ENCODE measurements at places on chromosomes 11 and 22.

- no peak for DNase-seq
Measured at GRCh38 chr11:73422886-73423285, 46.7 kb downstream of the RELT start.

DNA sequence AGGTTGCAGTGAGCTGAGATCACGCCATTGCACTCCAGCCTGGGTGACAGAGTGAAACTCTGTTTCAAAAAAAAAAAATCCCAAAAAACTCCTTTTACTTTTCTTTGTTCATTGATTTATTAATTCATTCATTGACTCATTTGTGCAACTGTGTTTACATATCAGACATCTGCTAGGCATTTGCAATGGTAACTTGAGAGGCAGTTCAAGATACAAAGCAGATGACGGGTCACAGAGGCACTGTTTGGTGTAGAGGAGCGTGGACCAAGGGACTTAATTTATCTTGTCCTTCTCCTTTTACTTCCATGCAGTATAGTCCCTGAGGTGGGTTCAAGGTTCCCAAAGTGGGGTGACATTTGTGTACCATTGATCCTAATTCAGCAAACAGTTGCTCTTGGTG is 71.4 kb downstream of the KIAA1671 start:
- DNase-seq = no peak

- DNase-seq = no peak
Measured at GRCh38 chr11:64297699-64298358, 2.3 kb upstream of the CATSPERZ start.

DNA sequence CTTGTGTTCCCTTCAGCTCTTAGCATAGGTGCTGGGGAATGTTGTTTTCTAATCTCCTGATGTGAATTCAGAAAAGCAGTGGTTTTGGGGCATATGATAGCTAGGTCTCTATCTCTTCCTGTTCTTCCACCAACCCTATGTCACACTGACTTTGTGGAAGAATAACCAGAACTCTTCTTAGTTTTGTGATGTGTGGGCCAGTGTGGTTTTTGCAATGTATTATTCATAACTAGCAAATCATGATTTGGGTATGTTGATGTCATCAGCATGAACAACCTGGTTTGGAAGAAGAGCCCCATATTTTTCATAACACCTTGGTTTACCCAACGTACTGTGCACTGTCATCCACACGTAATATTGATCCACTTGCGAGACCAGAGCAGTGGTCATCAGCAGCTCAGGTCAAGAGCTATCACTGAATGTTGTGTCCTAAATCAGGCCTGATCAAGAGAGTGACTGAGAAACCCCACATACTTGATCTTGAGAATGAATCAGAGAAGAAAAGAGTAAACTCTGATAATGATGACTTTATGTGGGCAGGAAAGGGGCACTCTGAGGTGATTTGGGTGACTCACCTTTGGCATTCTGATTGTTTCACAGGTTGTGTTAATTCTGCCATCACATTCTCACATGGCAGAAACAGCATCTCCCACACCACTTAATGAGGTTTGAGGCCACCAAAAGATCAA is 19.4 kb upstream of the MS4A6E start:
- no peak for DNase-seq

DNA sequence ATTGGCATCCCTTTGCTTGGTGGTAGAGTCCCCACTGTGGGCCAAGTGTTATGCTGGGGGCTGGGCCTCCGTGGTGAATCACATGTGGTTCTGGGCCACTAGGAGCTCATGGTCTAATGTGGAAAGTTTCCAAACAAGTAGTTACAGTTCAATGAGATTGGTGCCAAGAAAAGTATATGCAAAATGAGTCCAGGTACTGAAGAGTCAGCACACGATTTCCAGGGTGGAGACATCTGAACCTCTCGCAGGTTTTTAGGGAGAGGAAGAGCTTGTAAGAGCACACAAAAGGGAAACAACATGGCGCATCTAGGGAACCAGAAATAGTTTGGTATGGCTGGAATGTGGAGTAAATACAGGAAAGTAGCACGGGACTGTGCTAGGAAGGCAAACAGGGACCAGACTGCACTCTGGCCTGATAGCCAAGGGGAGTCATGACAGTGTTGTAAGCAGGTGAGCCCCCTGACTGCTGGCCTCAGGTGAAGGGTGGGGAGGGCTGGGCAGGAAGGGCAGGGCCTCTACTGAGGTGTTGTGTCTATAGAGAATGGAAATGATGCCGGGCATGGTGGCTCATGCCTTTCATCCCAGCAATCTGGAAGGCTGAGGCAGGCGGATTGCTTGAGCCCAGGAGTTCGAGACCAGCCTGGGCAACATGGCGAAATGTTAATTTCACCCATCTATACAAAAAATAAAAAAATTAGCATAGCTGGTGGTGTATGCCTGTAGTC is 12.6 kb downstream of the POLR2F start:
- DNase-seq = no peak

- DNase-seq = no peak
Measured at GRCh38 chr11:87290304-87290922, 252.7 kb downstream of the TMEM135 start.

DNA sequence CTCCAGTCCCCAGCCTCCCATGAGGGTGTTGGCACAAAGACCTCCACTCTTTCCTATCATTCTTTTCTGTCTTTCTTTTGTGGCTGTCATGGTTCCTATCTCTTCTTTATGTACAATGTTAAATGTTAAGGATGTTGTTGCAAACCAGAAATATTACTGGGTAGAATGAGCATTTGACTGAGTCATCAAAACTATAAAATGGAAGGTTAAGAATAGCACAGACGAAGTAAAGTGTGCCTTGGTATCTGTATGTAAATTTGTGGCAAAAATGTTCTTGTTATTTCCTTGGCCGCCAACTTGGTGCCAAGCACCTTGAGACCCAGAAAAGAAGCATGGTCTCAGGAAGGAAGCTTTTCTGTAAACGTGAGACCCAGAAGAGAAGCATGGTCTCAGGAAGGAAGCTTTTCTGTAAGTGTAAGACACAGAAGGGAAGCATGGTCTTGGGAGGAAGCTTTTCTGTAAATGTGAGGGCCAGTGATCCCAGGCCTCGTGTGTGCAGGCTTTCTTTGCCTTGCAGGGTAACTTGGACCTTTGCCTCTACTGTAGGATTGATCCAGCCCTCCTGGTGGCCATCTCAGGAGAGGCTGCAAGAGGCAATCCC is 6.7 kb upstream of the PKP3 start:
- DNase-seq = no peak

DNA sequence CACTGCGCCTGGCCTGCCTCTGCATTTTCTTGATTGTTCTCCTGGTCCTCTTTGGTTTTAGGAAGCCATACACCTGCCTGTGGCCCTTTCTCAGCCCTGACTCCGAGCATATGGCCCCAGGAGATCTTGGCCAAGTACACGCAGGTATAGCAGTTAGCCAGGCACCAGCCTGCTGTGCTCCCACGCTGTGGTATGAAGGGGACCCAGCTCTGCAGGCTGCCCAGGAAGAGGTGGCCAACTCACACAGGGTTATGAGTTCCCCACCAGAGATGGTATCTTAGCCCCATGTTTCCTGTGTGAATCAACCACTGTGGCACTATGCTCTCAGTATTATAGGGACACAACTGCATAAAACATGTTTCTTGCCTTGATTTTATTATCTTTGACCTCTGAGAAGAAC is 31.1 kb downstream of the SGSM3 start:
- DNase-seq = peak; percentile 47

GRCh38 chr22:45268958-45269844 is 15.5 kb upstream of the UPK3A start:
- DNase-seq = peak; percentile 96

- DNase-seq = no peak
Measured at GRCh38 chr11:134521001-134521400, 109.0 kb upstream of the B3GAT1 start.

DNA sequence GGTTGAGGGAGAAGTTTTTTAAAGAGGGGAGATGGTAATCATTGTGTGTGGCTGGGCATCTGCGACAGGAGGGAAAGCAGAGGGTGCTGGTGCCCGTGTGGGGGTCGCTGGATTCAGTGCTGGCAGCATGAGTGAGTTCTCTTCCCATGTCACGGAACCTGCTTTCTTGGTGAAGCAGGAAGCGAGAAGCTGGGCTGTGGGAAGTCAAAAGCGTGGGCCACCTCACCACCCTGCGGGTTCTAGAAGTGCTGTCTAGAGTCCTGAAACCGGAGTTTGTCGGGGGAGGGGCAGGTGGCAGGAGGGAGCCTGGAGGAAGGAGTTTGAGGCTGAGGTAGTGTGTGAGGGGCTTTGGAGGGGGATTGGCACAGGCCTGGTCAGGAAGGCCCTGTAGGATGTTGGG is 14.2 kb downstream of the SART1 start:
- DNase-seq = no peak

GRCh38 chr11:122633219-122633829 is 22.2 kb upstream of the UBASH3B start:
- no peak for DNase-seq

DNA sequence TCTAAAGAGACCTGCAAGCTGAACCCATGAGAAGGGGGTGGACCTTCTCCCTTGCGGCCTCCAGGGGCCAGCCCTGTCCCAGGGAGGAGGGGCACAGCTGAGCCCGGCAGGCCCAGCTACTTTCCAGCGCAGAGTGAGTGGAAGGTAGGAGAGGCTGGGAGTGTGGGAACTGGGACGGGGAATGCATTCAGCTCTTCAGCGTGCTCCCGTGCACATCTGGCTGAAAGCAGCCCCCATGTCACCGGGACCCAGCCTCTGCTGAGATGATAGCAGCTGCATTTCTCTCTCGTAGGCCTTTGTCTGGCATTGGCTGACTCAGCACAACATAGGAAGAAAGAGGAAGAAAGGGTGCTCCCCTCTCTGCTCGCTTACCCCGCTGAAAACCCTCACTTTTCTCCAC is 951.5 kb downstream of the TBC1D22A start:
- DNase-seq = no peak

DNA sequence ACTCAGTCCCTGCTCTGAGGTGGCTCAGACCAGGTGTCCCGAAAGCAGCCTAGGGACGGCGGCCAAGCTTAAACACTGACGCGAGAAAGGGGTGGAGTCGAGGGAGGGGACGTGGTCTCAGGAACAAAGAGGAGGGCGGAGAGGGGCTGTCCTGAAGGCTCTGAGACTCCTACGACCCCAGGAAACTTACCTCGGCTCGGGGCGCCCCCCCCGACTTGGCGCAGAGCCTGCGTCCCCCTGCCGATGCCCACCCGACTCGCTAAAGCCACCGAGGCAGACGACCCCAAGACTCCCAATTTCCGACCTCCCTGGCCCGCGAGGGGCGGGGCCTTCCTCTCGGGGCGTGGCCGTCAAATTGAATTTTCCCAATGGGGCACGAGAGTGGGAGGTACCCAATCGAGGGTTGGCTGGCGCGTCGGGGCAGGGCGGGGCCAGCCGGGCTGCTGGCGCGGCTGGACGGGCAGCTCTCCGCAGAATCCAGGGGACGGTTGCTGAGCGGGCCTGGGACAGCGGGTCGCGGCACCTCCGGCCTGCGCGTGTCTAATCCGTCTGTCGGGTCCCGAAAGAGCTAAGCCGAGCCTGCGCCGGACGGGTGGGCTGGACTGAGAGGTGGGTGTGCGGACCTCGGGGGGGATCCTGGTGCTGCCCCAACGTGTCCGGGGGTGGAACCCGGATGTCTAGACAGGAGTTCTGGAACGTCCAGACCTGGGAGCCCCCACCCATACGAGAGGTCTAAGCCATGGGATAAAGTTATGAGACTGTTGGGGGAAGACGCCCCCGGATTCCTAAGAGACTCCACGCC is at the start of gene SMTN:
SMTN (plus strand) TSS at position 471 of the 802 bp plus-strand sequence. CDS start 1,941 bp downstream, outside the sequence.
- peak; percentile 84 for DNase-seq

DNA sequence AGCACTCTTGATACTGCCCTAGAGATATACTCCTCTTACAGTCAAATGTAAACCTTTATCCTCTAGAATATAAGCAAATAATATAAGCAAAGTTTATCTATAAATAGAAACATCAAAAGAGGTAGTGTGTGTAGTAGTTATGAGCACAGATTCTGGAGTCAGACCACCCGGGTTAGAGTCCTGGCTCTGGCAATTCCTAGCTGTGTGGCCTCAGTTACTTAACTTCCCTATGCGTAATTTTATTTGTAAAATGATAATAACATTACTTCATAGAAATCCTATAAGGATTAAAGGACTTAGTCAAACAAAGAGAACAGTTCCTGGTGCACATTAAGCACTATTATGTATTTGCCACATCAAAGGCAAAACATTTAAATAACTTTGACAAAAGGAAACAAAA is 7.0 kb downstream of the MSANTD4 start:
- DNase-seq = no peak

- DNase-seq = no peak
Measured at GRCh38 chr11:9462172-9462799, 1.5 kb downstream of the ZNF143 start.

DNA sequence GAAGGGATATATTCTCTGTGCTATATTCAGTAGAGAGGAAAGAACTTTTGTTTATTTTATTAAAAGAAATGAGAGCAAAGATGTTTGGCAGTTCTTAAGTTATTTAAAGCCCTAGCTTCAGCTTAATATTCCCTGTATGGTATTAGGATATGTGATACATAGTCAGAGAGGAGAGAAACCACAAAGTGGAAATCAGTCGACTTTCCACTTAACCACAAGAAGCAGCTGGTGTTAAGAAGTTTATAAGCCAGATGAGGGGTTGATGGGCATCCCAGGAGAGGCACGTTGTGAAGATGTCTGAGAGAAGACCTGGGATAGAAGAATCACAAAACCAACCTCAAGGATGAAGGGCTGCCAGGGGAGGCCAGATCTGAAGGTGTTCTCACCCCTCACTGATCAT is 23.3 kb upstream of the PHF21B start:
- DNase-seq = no peak

- no peak for DNase-seq
Measured at GRCh38 chr11:126839496-126839895, 161.1 kb downstream of the KIRREL3 start.

- no peak for DNase-seq
Measured at GRCh38 chr11:109155291-109155690, 266.7 kb upstream of the C11orf87 start.

DNA sequence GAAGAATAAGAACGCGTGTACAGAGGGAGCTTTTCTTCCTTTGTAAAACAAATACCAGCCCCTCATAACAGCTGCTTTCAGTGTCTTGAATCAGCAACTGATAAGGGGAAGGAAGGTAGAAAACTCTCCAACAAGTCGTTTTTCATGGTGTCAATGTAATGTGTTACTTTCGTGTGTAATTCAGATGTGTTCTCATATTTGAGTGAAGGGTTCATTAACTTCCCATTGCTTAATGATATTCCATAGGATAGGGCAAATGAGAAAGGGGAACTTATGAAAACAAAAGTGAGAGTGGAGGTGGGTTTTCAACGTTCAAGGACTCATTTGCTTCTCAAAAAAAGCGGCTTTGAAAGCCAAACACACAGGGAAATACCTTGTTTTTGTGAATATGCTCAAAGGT is 452.1 kb downstream of the NTM start:
- DNase-seq = no peak

GRCh38 chr11:42913731-42914130 is 398.1 kb upstream of the API5 start:
- DNase-seq = no peak

DNA sequence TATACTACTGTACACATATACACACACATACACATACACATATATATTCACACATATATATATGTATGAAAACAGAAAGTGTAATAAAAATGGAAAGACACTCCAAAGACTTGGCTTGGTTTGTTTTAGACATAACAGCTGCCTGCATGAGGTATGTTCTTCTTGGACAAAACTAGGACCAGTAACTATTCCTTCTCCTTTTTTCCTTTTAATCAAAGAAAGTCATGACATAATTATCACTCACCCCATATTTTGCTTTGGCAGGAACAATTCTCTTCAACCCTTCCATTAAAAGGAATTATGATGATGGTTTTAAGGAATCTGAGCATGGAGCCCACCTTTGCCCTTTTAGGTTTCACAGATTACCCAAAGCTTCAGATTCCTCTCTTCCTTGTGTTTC is at the start of gene OR5D14:
OR5D14 (plus strand) TSS at position 301 of the 400 bp plus-strand sequence; CDS start at position 301, 0 bp downstream.
- DNase-seq = no peak

Data from T-helper 9 cell (primary cell).